ENCODE measurements at places on chromosomes 4 and X.

GRCh38 chrX:25600776-25601175 lies 537.4 kb upstream of the MAGEB18 start:
- no peak for DNase-seq

DNA sequence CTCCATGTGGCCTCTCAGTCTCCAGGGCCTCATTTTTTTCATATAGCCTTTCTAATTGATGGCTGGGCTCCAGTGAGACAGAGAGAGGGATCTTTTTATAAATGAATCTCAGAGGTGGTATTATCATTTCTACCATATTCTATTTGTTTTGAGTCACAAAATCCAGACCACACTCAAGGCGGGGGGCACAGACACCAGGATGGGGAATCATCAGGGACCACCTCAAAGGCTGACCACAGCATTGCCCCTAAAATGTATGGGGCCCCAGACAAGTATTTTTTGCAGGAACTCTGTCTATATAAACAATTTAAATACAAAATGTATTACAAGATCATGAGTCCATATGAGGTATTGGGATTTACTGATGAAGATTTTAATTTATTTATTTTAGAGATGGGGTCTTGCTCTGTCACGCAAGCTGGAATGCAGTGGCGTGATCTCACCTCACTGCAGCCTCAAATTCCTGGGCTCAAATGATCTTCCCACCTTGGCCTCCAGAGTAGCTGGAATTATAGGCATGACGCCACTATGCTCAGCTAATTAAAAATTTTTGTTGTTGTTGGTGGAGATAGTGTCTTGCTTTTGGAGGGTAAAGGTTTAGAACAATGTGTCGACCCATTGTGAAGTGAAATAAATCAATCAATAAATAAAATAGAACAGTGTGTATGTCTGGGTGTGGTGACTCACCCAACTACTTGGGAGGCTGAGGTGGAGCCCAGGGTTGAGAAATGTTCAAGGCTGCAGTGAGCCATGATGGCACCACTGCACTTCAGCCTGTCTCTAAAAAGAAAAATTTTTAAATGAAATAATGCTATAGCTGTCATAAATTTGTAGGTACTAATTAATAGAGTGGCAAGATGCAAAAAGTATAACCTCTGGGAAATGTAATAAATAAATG lies 29.4 kb downstream of the WDR13 start:
- DNase-seq, result no peak

GRCh38 chr4:68885545-68885944 lies 66.1 kb downstream of the UGT2A3 start:
- DNase-seq, result no peak

DNA sequence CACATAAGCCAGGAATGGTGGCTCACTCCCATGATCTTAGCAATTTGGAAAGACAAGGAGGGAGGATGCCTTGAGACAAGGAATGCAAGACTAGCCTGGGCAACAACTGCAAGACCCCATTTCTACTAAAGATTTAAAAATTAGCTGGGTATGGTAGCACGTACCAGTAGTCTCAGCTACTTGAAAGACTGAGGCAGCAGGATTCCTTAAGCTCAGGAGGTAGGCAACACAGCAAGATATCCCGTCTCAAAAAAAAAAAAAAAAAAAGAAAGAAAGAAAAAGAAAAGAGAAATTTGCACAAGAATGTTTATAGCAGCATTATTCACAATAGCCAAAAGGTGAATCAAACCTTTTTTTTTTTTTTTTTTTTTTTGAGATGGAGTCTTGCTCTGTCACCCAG lies 29.7 kb downstream of the PDS5A start:
- no peak for DNase-seq

GRCh38 chr4:183335369-183335940 lies 13.2 kb upstream of the CLDN24 start:
- DNase-seq, result peak; percentile 67

DNA sequence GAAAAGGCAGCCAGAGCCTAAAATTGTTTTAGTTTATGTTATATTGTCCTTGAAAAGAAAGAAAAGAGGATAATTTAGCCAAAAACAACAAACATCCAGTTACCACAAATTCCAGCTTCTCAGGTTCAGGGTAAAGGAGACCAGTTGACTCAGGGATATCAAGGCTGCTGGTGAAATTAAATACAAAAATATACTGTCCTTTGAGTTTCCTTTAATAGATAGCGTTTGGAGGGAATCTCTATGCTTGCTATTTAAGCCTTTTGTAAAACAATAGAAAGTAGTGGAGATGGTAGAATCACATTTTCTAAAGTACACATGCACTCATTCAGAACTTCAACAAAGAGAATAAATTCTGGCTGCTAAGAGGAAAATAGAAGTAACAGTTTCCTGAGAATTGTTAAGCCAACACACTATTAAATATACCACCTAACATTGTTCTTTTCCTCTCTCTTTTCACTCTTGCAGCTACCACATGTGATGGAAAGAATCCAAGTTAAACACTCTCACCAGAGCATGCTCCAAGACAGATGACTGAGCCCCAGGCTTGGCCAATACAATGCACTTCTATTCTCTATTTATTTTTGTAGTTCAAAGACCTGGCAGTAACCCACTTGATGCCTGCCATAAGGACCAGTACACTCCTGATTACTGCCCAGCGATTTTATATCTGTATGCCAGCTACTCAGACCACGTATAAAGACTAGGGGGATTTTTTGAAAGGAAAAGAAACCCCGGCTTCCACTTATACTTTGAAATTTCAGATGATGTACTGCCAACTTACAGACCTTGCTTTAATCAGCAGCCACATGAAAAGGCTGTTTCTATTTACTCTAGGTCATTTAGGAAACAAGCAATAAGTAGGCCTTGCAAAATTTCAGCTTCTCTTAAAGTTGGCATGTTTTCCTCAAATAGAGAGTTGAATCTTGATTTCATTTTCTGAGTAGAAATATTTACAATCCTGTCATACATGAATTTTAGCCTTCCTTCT lies 756.9 kb downstream of the FAT4 start:
- no peak for DNase-seq

DNA sequence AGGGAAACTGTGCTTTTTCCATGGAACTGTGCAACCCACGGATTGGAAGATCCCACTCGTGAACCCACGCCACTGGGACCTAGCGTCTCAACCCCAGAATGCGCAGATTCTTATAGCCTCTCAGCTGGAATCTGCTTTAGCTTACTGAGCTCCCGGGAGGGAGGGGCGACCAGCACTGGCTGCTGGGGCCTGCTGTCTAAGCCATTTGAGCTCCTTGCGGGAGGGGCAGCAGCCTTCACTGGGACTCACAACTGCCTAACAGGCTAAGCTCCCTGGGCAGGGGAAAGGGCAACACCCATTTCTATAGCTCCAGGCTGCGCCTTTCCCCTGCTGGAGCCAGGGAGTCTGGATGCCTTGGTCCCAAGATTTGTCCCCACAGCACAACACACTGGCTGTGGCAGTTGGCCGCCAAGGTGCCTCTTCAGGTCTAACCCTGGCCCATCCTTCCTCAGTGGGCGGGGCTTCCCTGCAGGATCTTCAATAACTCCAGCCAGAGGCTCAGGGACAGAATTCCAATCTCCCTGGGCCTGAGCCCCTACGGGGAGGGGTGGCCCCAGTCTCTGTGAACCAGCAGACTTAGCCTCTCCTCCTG lies 451.7 kb upstream of the PITX2 start:
- no peak for DNase-seq

GRCh38 chr4:180932370-180933001 lies 1310.7 kb upstream of the TENM3 start:
- DNase-seq, result no peak

- no peak for DNase-seq
Measured at GRCh38 chr4:8472689-8473197, 32.2 kb downstream of the TRMT44 start.

DNA sequence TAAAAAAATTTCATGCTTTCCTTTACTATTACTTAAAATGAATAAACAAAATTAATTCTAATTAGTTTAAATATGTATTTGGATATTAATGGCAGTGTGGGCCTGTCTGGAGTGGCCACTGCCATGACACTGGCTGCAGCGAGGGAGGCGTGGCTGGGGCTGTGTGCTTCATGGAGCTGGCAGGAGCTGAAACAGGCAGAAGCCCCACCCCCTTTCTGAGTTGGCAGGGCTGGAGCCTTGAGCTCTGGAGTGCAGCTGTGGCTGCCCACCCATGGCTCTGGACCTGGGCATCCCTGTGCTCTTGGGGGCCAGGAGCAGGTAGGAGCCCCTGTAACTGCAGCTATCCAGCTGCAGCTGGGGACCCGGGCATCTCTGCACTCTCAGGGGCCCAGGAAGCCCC lies 8.2 kb upstream of the HSD17B11 start:
- DNase-seq, result no peak

Measured in suprapubic skin (tissue), 4 donors.